ENCODE measurements at places on chromosomes 7 and 10.

GRCh38 chr10:47413531-47414226, 29.6 kb upstream of the ZNF488 start:
- DNase-seq: no peak

DNA sequence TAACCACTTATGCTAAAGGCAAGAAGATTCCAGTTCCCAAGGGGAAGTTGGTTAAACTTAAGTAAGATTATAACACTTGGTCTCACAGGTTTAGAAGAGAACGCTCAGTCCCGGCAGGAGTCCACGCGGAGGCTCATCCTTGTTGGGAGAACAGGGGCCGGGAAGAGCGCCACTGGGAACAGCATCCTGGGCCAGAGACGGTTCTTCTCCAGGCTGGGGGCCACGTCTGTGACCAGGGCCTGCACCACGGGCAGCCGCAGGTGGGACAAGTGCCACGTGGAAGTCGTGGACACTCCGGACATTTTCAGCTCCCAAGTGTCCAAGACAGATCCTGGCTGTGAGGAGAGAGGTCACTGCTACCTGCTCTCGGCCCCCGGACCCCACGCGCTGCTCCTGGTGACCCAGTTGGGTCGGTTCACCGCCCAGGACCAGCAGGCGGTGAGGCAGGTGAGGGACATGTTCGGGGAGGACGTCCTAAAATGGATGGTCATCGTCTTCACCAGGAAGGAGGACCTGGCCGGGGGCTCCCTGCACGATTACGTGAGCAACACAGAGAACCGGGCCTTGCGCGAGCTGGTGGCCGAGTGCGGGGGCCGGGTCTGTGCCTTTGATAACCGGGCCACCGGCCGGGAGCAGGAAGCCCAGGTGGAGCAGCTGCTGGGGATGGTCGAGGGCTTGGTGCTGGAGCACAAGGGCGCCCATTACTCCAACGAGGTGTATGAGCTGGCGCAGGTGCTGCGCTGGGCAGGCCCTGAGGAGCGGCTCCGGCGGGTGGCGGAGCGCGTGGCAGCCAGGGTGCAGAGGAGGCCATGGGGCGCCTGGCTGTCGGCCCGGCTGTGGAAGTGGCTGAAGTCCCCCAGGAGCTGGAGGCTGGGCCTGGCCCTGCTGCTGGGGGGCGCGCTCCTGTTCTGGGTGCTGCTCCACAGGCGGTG, 3.8 kb downstream of the GIMAP1 start:
- no peak for DNase-seq

DNA sequence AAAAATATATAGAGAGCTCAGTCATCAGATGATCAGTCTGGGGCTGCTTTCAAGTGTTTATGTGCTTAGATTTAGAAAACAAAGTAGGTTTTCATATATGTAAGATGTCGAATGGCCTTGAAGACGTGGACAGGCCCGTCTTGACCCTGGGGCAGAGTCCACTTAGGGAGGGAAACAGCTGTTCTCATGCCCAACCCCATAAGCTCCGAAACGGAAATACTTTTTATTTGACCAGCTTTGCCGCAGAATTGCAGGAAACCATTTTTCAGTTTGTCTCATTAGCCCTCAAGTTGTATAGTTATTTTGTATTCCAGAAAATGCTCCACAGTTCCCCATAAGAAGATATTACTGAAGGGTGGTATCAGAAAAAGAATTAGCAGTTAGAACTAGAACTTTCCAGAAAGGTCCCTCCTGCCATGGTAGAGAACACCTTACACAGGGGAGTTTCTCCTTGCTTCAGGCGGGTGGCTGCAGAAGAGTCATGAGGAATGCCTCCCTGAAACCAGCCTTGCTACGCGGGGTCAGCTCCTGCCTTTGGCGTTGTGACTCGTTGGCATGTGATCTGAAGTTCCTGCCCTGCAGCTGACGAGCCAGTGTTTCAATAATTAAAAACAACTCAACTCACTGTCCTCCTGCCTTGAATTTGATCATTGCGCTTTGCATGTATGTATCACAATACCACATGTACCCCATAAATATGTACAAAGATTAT, 192.7 kb downstream of the CELF2 start:
- no peak for DNase-seq

- DNase-seq: no peak
Observed at GRCh38 chr7:4906682-4907081, 23.2 kb upstream of the RADIL start.

- no peak for DNase-seq
Observed at GRCh38 chr7:132140341-132140740, 435.9 kb downstream of the PLXNA4 start.

GRCh38 chr10:807163-807957, 117.9 kb upstream of the DIP2C start:
- no peak for DNase-seq

GRCh38 chr7:134129856-134130523, 2.9 kb downstream of the LRGUK start:
- DNase-seq: no peak

GRCh38 chr7:141312828-141313521, 238.2 kb upstream of the AGK start:
- DNase-seq: no peak

- DNase-seq: no peak
Observed at GRCh38 chr10:13213163-13213562, 21.0 kb downstream of the UCMA start.

- no peak for DNase-seq
Observed at GRCh38 chr7:92963566-92963965, 127.2 kb upstream of the CDK6 start.

DNA sequence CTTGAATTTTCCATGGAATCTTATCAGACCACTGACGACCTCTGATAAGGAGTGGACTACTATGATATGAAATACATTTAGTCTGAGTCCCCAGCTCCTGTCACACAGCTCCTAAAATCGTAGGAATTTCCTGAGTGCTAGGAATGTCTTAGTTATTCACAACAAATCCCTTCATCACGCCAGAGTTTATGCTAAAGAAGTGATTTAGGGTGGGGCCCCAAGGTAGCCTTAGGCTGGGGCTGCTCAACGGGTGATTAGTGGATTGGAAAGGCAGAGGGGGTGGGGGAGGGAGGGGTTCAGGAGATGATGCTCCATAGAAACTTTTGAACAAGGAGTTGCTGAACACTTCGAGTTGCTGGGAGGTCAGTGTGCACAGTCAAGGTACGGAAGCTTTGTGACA, 7.0 kb upstream of the TET1 start:
- no peak for DNase-seq

DNA sequence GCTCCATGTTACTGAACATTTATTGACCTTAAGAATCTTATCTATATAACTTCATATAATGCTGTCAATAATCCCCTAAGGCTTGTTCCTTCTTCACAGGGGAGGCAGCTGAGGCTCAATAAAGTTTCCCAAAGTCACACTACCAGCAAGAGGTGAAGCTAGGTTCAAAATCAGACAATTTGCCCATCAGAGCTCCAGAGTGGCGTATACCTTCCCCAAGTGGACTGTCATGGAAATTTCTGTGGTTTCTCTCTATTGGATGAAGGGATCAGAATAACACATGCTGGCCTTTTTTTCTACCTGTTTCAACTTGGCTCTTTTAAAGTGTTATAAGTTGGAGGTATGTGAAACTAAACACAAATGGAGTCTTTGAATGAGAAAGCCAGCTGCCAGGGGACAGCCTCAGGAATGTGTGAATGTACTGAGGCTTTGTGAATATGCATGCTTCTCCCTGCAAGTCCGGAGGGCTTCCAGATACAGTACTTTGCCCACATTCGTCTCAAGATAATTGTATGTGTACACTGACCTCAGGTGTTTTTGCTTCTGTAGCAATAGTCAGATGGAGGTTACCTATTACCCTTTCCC, 656.3 kb upstream of the CELF2 start:
- no peak for DNase-seq

All from NCI-H524 treated with DMSO at 0.1 percent for 48 hours (cell line).